ENCODE measurements at places on chromosomes 6 and 20.

DNA sequence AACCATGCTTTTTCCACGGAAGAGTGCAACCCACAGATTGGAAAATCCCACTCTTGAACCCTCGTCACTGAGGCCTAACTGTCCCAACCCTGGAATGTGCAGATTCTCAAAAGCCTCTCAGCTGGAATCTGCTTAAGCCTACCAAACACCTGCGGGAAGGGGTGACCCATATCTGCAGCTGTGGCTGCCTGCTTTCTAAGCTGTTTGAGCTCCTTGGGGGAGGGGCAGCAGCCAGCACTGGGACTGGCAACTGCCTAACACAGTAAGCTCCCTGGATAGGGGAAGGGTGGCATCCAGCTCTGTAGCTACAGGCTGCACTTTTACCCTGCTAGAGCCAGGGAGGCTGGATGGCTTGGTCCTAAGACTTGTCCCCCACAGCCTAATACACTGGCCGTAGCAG, 579.6 kb downstream of the COL12A1 start:
- DNase-seq, result no peak

GRCh38 chr20:57753332-57754164, 43.7 kb upstream of the PMEPA1 start:
- no peak for DNase-seq

DNA sequence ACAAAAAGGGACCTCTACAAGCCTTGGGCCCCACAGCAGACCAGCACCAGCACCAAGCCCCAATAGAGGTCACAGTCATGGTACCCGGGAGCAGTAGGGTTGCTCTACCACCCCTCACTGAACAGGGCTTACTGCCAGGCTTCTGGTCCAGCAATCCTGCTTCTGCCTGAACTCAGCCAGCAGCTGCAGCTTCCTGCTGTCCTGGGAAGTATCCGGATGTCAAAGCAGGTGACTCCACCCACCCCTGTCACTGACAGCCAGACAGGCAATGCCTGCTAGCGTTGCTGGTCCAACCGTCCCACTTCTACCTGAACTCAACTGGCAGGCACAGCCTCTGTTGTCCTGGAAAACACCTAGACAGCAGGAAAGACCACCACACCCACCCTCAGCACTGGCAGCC, 47.0 kb upstream of the PCSK2 start:
- DNase-seq, result no peak

- no peak for DNase-seq
These were observed 37.3 kb upstream of the APCDD1L start for GRCh38 chr20:58552366-58552934.

DNA sequence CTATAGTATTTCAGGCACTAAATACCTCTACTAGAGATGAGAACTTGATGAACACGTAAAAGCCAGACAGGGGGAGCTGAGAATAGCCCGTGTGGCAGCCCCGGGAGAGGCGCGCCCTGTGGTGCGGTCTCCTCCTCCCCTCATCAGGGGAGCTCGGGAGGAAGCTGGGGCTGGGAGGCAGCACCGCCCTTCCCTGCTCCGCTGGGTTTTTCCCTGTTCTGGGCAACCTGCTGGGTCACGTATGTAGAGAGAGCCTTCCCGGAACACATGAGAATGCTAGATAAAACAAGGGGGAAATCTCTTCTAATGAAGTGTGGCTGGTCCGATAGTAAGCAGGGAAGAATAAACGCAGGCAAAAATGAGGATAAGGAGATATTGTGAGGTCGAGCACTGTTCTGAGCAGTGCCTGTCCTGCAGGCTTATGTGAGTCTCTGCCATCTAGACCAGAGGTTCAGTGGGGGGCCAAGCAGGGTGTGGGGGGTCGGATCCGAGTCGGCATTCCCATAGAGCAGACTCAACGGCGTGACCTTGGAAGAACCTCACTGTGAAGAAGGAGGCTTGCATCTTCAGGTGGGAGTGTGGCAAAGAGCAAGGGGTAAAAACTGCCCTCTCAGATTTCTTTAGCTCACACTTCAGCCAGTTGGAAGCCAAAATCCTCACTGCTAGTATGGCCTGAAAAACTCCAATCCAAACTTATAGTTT, 13.4 kb upstream of the RPS6KA2 start:
- DNase-seq, result no peak

GRCh38 chr6:56318851-56319250, 71.5 kb upstream of the COL21A1 start:
- no peak for DNase-seq

- no peak for DNase-seq
These were observed 45.6 kb upstream of the FOXP4 start for GRCh38 chr6:41500561-41500960.

- no peak for DNase-seq
These were observed 222.2 kb upstream of the TSHZ2 start for GRCh38 chr20:52749938-52750337.

DNA sequence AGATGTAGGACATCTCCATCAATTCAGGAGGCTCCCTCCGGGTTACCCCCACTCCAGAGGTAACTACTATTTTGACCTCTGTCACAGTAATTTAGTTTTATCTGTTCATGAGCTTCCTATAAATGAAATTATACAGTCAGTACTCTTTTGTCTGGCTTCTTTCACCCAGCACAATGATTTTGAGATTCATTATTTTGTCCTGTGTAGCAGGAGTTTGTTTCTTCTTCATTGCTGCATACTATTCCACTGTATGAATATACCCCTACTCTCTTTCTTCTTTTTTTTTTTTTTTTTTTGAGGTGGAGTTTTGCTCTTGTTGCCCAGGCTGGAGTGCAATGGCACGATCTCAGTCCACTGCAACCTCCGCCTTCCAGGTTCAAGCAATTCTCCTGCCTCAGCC, 11.8 kb upstream of the AP5S1 start:
- no peak for DNase-seq

DNA sequence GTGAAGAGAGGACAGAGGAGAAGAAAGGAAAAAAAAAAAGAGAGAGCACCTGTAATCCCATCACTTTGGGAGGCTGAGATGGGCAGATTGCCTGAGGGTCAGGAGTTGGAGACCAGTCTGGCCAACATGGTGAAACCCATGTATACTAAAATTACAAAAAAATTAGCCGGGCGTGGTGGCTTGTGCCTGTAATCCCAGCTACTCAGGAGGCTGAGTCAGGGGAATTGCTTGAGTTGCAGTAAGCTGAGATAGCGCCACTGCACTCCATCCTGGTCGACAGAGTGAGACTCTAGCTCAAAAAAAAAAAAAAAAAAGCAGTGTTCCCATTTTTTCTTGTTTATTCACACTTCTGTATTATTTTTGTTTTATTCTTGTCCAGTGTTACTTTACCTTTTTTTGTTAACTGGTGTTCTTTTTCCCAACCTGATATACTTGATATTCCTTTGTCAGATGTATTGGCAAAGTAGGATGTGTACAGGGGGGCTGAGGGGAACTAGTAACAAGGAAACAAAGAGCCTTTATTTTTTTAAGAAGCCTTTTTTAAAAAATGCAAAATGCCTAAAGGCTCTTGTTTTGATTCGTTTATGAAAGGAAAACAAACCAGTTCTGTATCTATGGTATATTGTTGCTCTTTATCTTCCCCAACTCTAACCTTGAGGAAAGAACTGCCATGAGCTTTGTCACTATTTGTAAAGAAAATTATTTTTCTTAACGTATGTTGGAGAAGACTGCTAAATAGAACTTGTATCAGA, 22.3 kb downstream of the COL19A1 start:
- DNase-seq, result no peak

DNA sequence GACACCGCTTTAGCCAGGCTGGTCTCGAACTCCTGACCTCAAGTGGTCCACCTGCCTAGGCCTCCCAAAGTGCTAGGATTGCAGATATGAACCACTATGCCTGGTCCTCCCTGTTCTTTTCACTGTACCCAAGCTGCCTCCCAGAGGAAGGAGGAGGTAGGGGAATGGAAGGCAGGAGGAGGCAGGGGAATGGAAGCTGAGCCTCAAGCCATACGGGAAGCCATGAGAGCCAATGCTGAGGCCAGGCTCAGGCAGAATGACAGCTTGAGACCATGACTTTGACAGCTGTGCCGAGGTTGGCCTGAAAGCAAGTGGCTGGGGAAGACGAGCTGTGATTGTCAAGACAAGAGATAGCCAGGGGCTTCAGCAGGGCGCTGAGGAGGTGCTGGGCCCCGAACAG, 13.6 kb upstream of the ZNF335 start:
- DNase-seq, result no peak

DNA sequence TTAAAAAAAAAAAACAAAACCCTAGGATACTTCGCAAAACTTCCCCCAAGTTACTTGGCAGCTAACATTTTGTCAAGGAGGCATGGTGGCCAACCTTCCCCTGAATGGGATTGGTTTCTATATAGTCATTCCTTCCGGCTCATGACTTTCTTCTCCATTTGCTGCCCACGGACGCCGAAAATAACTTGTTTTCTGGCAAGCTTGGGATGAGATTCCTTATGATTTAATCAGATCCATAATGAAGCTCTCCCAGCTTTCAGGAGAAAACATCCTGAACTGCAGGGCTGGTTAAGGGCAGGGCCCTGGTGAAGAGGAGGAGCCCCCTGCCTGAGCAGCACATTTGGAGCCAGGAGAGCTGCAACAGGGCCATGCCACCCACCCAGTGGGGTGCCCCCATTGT, 49.9 kb downstream of the PPP1R16B start:
- DNase-seq, result no peak

All from memory B cell (primary cell).